Stimulated activated CD8-positive, alpha-beta memory T cell treated with anti-CD3 and anti-CD28 coated beads, Interleukin-7, amount 100 ng/mL, for 1 hour (primary cell): ENCODE measurements at places on chromosomes 7 and 10.

- no peak for DNase-seq
Measured at GRCh38 chr7:83514977-83515376, 134.0 kb downstream of the SEMA3E start.

- DNase-seq: no peak
Measured at GRCh38 chr7:73817121-73817520, 13.7 kb upstream of the CLDN4 start.

DNA sequence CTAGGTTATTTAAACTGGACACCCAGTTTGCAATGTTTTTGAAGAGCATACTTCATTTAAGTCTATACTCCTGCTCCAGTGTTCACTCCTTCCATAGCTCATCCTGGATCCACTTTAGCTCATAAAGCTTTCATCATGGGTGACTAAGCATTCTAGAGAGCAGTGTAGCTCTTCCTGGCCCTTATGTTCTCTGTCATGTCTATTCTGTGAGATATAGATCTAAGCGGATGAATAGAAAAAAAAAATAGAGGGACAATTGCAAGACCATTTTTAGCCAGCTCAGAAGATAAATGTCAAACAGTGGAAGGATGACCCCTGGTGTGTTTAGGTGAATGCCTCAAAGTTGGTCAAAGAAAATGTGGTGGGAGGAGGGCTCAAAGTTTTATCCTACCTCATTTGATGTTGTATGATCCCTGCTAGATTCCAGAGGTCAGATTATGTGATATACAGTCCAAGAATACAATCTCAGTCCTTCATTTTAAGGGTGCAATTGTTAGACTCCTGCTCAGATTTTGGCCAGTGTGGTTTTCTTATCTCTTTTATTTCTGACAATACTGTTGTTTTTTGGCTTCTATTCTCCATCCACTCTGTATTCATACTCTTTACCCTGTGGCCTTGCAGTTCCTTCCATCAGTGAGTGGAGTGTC lies 7.5 kb upstream of the HECW1 start:
- no peak for DNase-seq

DNA sequence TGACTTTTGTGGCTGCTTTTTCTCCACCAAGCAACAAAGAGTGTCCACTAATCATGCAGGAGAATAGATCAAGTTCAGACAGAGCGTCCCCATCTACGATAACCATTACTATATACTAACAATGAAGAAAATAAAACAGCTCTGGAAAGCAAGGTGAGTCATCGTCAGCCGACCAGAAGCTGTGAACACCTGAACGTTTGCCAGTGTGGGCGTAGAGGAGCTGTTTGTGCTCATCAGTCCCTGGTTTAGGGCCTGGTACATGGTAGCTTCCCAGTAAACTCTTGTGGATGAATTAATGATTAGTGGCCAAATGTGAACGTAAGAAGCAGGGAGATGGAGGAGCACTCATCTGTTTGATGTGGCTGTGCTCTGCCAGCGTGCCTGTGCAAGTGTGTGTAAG lies 180.7 kb downstream of the EVX1 start:
- no peak for DNase-seq
